ENCODE measurements at places on chromosomes 7 and 10.

DNA sequence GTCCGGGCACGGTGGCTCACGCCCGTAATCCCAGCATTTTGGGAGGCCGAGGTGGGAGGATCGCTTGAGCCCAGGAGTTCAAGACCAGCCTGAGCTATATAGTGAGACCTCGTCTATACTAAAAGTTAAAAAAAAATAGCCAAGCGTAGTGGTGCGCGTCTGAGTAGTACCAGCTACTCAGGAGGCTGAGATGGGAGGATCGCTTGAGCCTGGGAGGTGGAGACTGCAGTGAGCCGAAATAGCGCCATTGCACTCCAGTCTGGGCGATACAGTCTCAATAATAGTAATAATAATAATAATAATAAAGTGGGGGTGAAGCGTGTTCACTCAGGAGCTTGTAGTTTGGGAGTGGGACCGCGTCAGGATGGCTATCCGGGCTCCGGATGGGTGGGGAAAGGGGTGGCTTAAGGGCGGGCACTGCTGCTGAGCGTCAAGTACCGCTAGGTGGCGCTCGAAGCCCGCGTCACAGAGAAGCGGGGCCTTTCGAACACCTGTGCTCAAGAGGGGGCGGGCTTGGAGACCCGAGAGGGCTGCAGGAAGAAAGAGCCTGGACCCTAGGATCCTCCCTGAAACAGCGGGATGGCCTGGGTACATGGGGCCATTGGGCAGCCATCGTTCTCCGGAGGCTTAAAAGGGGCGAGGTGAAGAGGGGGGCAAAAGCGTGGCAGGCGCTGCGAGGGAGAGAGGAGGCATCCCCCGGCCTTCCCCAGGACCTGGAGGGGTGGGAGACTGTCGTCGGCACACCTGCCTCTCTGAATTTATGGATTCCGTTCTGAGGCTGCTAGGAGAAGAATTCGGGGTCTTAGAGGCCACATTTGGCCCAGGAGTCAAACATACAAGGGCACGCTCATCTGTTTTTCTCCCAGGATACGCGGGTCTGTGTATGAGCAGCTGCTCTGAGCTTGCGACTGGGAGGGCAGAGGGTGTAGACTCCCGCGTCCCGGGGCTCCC is 14.5 kb downstream of the LBX1 start:
- no peak for DNase-seq

- no peak for DNase-seq
Measured at GRCh38 chr10:26448292-26448691, 10.2 kb downstream of the APBB1IP start.

DNA sequence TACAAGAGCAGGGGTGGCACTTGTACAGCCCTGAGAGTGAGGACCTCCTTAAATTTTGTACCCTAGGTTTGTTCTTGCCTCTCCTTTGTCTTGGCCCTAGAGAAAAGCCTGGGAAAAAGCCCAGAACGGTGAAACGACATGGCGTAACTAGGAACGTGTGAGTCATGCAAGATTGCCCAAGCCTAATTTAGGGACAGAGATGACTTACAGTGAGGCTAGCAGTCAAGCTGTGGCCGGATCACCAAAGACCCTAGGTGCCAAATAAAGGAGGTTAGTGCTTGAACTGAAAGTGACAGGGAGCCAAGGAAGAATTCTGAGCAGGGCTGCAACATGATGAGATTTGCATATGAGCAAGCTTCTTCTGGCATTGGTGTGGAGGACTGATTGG is 25.1 kb downstream of the TBXAS1 start:
- DNase-seq, result no peak

- DNase-seq, result no peak
Measured at GRCh38 chr7:36749282-36749960, 25.1 kb upstream of the AOAH start.

DNA sequence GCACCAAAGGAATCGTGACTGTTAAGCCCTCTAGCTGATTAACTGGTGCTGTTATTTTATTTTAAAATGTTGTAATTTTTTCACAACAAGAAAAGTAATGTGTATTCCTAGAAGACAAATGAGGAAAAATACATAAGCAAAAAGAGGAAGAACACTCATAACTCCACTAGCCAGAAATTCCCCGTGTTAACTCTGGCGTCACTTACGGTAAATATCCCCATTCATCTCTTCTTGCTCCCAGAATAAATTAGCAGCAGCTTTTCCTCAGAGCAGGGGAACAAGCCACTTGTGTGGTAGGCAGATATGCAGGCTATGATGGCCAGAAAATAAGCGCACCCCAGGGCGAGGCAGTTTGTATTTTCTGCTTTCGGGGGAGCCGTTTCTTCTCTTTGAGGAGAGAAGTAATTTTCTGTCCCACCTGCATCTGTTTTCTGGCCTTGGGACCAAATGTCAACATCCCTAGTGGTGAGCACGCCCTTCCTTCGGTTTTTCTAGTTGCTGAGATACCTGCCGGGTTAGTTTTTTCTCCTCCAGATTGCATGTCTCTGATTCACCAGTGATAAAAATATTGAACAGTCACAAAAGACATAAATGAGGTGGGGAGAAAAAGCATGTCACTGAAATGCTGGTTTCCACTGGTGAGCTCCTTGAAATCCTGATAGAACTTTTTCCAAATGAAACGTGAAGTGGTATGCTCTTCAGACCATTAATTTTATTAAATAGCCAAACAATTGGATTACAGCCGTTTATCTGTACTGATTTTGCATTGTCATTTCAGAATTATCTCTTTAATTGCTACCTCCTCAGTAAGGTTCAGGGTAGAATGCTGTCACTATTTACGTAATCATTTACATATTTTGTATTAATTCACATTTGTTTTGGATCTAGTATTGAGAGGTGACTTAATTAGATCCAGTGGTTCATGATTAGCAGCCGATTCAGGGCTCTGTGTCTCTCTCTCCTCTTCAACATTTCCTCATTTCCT is 268.1 kb downstream of the CAMK1D start:
- no peak for DNase-seq
